ENCODE measurements at places on chromosomes 2 and 18. TPM values are rescaled to one million over a fixed set of nuclear protein-coding genes. Genes with fewer than 3 reads are reported as not detected.

- no peak for DNase-seq
These were observed 17.0 kb upstream of the PKDCC start for GRCh38 chr2:42030829-42031228.

- no peak for DNase-seq
These were observed 9.2 kb downstream of the SLC66A2 start for GRCh38 chr18:79942211-79942610.

DNA sequence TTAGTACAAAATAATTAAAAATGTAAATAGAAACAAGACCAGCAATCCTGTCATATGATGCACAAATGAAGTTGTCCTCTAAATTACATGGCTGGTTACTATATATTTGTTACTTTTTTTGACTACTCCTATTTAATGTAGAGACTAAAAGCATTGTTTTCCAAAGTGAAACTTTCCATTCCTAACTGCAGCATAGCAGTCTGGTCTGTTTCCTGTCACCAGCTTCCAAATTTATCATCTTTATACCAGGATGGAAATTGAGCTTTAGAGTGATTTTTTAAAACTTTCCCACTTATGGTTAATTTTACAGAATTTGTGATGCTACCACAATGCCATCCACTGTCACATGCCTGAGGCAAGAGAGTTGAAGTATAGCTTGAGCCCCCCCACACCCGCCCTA, 33.5 kb upstream of the RAB27B start:
- DNase-seq: no peak

DNA sequence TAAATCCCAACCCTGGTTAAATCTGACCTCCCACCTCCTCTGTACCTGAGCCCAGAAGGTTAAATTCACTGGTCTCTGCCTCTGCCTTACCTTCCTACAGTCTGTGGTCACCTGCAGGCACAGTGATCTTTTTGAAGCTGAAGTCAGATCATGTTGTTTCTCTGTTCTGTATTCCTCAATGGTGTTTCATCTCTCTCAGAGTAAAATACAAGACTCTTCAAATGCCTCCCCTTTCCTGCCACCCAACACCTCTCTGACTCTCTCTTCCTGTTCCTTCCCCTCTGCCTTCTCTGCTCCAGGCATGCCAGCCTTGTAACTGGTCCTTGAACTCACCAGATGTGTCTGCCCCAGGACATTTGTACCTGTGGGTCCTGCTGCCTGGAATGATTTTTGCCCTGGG, 219.3 kb downstream of the UXS1 start:
- DNase-seq: no peak

GRCh38 chr18:44791520-44791919, 110.8 kb downstream of the SETBP1 start:
- DNase-seq: no peak

GRCh38 chr2:222424276-222424728, at the start of gene SGPP2:
SGPP2 (plus strand) TSS chr2:222424543; CDS start chr2:222424603, 60 bp downstream.
- DNase-seq: peak; percentile 47

The ZSWIM2 gene
- not detected for total RNA-seq

GRCh38 chr2:673016-673415, 4.2 kb downstream of the TMEM18 start:
- no peak for DNase-seq
